Substantia nigra (tissue), 51 donors: ENCODE measurements at places on chromosomes 7 and 10.

- no peak for DNase-seq
These were observed 2.1 kb upstream of the CCDC126 start for GRCh38 chr7:23594879-23595604.

- no peak for DNase-seq
These were observed 8.8 kb upstream of the OR6V1 start for GRCh38 chr7:143043391-143043790.

DNA sequence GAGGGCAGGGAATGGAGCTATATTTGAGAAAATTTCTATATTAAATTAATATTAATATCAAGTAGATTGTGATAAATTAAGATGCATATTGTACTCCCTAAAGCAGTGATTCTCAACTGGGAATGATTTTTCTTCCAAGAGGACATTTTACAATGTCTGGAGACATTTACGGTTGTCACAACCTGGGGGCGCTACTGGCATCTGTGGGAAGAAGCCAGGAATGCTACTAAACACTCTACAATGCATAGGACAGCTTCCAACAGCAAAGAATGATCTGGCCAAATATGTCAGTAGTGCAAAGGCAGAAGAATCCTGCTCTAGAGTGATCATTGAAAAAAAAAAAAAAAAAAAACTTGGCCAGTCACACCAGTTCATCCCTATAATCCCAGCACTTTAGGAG, 100.0 kb downstream of the LSM5 start:
- no peak for DNase-seq

- no peak for DNase-seq
These were observed 162.8 kb upstream of the CSTF2T start for GRCh38 chr10:51862149-51862548.
